ENCODE measurements at places on chromosomes 2 and 18.

DNA sequence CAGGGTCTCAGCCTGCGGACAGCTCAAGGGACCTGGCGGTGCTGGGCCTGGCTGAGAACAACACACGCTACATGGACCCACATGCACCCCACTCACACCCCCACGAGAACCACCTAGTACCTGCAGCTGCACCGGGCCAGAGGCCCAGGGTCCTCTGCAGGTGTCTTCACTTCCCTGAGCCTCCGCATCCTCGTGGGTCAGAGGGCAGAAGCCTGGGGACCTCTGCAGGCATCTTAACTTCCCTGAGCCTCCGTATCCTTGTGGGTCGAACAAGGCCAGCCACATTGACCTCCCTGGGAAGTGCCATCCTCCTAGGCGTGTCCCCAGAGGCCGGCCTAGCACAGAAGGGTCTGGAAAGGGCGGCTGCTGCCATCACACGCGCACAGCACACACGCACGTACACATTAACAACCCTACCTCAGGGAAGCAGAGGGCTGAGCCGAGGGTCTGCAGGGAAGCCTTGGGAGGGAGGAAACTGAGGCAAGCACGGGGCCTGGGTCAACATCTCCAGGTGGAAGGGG, 62.5 kb upstream of the HPCAL1 start:
- no peak for DNase-seq

DNA sequence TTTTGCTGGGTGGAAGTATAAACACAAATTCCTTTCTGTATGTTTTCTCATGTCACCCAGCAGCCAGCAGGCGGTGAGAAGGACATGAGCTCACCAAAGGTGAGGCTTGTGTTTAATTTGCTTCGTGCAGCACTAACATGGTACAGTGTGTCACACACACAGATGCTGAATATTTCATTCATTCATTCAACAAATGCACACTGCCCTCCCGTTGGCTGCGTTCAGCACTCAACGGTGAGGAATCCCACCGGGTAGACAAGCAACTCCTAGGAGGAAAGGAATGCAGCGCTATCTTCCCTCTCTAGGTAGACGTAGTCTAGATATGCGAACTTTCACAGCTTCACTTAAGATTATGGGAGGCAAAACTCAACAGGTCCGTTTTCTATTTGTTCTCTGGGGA, 85.1 kb downstream of the LONRF2 start:
- no peak for DNase-seq

DNA sequence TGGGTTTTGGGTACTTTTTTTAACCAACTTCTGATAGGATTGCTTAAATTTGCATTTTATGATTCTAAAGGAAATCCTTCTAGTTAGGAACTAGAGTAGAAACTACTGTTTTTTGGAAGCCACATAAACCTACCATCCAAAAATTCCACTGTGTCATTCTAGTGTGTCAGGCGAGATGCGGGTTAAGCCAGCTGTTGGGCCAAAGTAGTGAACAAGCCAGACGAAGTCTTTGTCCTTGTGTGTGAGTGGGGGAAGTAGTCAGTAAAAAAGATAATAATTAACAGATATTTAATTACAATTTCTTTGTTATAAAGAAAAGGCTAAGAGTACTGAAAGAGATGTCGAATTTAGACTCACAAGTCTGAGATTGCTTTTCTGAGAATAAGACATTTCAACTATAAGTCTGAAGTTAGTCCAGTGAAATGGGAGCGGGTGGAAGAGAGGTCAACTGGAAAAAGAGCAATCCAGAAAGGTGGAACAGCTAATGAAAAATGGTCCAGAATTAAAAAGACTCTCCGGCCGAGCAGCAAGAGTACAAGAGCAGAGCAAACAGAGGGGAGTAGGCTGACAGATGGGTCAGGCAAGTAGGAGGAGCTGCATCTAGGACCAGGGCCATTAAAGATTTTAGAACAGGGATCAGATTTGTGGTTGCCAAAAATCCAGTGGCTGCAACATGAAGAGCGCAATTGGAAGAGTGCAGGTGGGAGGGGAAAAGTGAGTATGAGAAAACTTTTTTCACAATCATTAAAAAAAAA, 1.5 kb downstream of the EPB41L5 start:
- DNase-seq, result no peak

- no peak for DNase-seq
These were observed 280.9 kb downstream of the NEDD4L start for GRCh38 chr18:58324824-58325480.

DNA sequence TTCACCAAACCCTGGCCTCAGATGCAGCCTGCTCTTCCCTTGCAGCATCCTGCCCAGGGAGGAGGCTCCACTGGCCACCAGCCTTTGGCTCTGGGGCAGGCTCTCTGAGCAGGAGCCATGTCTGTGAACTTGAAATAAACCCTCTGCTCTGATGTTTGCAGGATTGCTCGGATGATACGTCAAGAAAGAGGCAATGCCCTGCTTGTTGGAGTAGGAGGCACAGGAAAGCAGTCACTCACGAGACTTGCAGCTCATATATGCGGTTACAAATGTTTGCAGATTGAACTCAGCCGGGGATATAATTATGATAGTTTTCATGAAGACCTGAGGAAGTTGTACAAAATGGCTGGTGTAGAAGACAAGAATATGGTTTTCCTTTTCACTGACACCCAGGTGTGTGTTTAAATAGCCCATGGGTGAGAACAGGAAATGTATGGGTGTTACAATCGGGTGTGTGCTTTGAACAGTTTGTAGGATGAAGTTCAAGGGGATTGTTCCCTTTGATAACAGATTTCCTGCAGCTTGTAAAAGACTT, 177.9 kb downstream of the DNAH6 start:
- no peak for DNase-seq

GRCh38 chr2:130376433-130377293, 20.8 kb downstream of the PTPN18 start:
- DNase-seq, result no peak

DNA sequence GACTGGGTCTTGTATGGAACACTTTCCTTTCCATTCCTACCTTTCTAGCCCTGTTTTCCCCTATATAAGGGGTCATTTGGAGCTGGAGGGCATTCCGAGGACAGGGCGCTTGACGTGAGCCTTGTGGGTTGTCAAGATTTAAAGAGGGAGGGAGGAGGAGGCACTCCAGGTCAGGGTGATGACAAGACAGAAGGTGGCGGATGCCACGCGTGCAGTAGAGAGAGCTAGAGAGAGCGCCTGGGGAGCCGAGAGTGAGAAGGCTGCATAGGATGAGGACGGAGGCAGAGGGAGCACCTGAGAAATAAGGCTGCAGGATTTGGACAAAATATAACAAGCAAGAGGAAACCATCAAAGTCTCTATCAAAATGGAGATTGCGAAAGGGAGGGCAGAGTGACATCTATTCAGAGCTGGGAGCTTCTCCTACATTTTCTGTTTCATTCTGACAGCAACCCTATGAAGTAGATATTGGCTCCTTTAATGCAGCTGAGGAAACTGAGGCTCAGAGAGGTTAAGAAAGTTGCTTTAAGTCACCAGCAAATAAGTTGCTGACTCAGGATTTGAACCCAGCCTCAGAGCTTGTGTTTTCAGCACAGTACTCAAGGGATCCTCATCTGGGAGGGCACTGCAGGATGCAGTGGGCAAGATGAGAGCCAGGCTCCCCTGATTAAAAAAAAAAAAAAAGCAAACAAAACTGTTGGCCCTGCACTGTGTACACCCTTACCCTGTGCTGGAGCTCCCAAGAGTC, 124.2 kb downstream of the MRO start:
- no peak for DNase-seq

DNA sequence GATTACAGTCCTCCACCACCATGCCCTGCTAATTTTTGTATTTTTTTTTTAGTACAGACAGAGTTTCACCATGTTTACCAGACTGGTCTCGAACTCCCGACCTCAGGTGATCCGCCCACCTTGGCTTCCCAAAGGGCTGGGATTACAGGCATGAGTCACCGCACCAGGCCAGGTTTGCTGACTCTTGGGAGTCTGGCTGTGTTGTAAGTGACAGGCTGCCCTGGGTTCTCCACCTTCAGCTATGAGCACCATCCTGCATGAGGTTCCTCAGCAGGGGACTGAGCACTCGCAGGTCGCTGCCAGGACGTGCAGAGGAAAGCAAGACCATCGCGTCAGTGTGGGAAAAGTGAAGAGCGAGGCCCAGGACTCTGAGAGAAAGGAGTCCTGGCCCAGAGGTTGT, 112.6 kb upstream of the NDUFV2 start:
- DNase-seq, result no peak

DNA sequence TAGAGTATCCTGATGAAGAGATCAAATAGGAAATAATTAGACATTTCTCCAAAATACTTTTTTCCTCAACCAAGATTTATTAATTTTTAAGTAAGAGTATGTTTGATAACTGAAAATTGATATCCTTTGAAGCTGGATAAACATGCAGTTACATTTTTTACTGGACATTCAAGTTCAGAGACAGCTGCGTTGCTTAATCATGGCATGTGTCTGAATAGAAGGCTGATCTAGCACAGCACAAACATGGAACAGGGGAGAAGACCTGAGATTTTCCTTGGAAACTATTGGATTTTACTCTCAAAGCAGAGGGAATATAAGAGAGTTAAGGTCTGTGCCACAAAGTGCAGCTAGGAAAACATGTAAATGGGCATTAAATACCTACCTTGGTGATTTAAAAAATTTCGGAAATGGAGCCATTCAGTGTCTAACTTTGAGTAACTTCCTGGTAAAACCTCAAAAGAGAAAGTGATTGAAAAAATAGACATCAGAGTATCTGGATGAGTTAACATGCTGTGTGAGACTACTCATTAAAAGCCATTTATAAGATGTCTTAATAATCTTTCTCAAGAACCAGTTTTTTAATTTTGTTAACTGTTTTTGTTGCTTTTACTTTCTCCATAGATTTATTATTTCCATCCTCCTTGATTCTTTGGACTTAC, 31.8 kb downstream of the CRIM1 start:
- no peak for DNase-seq

DNA sequence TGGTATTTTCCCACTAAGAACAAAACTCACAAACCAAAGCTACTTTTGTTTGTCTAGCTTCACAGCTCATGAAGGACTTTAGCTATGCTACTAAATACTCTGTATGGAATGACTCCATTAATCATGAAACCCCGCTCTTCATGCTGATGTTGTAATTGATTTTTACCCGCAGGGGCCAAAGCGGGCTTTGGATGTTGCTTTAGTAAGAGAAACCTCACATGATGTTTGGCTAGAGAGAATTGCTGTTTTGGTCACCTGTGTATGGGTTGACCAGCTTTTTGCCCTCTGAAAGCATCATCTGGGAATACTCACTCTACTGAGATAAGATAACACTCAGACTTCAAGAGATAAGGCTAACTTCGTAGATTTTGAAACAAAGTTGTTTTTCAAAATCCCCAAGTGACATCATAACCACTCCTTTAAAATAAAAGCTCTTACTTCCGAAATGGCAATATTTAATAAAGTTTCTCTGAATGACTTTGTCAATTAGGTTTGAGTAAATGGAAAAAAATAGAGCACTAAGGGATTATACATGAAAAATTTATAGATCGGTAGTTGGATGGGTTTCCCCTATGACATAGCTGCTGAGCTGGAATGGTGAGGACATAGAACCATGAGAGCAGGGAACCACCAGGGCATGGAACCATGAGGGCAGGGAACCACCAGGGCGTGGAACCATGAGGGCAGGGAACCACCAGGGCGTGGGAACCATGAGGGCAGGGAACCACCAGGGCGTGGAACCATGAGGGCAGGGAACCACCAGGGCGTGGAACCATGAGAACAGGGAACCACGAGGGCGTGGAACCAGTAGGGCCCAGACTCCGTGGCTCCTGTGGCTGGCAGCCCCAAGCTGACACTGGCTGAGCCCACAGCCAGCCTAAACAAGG, 31.9 kb downstream of the ACKR3 start:
- DNase-seq, result no peak

GRCh38 chr2:30037016-30037415, 109.8 kb upstream of the YPEL5 start:
- DNase-seq, result no peak

DNA sequence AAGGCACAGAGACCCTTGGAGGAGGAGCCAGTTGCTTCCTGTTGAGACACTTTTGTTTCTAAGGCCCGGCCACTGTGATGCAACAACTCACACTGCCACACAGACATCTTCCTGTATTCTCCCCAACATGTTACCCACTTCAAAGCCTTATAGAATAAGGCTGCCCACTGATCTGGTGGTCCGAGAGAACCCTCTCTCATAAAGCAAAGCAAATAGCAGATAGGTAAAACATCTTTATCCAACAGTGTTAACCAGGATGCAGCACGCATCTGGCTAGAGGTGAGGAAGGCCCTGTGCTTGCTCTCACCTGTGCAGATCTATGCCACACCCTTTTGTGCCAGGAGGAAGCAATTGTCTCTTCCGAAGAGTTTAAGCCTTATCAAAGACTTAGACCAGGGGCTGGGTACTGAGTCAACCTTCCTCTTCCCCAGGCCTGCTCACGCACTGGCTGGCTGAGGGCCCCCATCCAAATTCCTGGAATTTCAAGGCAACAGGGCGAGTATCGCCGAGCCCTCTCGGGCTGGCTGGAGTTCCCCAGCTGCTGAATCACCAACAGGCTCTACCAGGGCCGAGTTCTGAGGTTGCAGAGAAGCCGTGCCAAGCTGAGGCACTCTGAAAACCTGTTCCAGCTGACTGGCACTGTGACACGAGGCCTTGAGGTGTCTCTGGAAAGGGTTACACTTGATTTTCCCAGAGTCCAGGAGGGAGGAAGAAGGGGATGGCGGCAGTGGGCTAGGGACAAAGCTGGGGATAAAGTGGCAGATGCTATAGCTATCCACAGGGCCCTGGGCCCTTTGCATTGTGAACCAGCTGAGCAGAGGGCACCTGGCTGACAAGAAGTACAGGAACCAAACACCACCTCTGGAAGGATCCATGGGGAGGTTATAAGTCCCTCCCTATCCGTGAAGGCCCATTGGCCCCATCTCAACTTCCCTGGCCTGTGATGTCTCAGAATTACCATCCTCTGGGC, 29.3 kb downstream of the TGFA start:
- peak; percentile 89 for DNase-seq

DNA sequence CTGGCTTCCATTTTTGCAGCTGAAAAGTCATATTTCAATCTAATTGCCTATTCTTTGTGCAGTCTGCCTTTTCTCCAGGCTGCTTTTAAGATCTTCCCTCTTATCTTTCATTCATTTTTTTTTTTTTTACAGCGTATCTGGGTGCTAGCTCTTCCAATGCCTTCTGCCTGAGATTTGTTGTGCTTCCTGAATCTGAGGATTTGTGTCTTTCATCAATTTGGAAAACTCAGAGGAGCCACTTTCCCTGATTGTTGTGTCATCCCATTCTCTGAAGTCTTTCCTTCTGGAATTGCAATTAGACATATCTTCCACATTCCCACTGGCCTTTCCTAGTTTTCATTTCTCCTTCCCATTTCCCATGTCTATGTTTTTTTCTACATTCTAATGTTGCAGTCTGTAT, 21.9 kb upstream of the ACKR3 start:
- DNase-seq, result no peak

- no peak for DNase-seq
These were observed 53.8 kb downstream of the CYP27C1 start for GRCh38 chr2:127166231-127166860.

GRCh38 chr2:207161247-207162123, 4.3 kb downstream of the KLF7 start:
- DNase-seq, result no peak
